ENCODE measurements at places on chromosomes 1 and 21.

DNA sequence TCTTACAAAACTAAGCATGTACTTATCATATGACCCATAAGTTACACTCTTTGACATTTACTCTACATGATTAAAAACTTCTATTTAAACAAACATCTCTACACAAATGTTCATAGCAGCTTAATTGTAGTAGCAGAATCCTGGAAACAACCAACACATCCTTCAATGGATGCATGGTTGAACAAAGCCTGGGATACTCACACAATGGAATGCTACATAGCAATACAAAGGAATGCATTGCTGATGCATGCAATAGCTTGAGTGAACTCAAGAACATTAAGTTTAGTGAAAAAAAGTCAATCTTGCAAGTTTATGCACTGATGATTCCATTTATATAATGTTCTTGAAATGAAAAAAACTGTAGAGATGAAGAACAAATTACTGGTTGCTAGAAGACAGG, 686.9 kb downstream of the LRRIQ3 start:
- no peak for DNase-seq

DNA sequence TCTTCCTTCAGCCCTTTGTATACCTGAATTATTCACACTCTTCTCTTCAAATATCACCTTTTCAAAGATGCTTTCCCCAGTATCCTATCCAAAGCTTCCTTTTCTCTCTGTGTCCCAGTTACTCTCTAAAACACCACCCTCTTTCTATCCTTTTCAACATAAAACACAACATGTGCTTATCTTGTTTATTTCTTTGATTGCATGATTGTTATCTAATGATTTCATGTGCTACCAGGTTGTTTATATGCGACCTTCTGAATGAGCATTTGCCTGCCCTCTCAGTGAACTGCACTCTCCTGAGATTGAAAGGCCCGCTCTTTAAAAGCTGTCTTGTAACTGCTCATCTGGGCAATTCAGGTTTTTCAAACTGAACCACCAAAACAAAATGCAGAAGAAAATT, 97.7 kb upstream of the FGGY start:
- no peak for DNase-seq

DNA sequence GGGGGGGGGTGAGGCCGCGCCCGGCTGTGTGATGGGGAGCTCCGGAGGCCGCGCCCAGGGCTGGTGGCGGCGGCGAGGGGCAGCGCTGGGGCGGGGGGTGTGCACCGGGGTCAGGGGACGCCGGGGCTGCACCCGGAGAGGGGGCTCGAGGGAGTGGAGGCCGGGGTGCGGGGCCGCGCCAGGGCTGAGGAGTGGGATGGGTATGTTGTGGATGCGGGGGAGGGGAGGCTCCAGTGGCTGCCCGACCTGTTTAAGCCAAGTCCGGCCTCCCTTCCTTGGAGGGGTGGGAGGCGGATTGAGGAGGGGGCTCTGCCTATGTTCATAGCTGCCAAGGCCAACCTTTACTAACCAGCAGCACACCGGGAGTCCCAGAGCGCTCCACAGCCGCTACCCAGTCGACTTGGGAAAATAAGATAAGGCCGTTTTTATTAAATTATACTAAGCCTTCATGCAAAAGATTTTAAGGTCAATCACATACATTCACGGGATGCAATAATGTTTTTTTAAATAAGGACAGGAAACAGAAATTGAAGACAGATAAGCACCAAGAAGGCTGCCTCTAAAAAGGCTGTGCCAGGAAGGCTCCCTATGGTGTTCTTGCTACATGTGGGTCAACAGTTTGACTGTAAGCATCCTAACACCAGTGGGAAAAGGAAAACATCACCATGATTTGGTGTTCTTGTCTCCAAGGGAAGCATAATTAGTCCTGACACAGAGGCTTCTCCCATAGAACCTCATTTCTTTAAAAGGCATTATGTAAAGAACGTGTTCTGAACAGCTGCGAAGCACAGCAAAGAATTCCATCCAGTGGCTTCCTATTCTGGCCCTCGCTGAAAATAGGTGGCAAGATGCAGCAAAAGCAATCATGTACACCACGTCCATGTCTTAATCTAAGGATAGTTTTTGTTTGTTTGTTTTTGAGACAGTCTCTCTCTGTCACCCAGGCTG, 626 bp upstream of the HLCS start:
- DNase-seq, result no peak

GRCh38 chr1:231580874-231581273, 45.7 kb upstream of the DISC1 start:
- DNase-seq, result no peak

DNA sequence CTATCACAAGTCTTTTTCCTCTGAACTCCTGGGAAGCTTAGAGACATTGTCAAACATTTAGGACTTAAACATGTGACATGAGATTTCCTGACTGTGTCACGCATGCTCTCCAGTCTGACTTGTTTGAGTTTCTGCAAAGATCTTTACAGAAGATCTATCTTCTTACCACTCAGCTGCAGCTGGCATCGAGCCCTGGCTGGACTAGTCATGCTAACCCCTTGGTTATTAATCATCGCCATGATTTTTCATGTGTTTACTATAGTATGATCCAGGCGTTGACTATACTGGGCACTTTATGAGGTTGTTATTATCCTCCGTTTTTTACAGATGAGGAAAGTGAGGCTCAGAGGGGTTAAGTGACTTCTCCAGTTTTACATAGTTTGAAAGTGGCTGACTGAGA, 18.1 kb upstream of the IRF2BP2 start:
- no peak for DNase-seq

GRCh38 chr1:3184666-3185065, 115.7 kb downstream of the PRDM16 start:
- no peak for DNase-seq

GRCh38 chr21:46150073-46150472, 5.3 kb downstream of the FTCD start:
- DNase-seq, result no peak

DNA sequence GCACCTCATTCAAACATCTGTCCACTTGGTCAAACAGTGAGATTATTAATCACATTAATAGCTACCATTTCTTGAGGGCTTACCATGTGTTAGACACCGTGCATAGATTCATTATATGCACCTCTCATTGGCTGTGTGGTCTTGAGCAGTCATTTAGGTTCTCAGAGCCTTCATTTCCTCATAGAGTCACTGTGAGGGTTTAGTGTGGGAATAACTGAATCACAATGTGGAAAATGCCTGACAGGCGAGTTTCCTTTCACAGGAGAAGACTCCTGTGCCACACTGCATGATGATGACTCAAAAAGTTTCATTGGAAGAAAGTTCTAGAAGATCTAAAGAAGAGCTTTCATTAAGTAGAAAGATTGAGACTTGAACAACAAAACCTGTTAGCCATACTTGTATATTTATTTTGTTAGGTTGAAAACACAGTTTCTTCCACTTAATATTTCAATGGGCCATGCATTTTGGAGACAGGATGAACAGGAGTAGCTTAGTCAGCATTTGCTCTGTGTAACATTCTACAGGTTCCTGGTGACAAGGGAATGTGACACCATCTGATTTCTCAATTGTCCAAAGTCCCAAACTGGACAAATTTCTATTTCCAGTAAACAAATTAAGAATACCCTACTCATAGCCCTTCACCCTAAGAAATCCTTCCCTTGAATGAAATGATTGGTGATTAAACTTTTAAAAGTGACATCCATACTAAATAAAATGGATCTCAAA, 45.7 kb downstream of the FYB2 start:
- DNase-seq, result no peak

DNA sequence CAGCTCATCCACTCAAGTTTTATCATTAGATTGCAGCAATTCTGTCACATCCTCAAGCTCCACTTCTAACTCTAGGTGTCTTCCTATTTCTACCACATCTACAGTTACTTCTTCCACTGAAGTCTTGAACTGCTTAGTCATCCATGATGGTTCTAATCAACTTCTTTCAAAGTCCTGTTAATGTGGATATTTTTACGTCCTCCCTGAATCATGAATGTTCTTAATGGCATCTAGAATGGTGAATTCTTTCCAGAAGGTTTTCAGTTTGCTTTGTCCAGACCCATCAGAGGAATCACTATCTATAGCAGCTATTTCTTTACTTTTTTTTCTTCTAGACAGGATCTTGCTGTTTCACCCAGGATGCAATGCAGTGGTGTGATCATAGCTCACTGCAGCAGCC, 78.0 kb upstream of the RNPC3 start:
- no peak for DNase-seq

DNA sequence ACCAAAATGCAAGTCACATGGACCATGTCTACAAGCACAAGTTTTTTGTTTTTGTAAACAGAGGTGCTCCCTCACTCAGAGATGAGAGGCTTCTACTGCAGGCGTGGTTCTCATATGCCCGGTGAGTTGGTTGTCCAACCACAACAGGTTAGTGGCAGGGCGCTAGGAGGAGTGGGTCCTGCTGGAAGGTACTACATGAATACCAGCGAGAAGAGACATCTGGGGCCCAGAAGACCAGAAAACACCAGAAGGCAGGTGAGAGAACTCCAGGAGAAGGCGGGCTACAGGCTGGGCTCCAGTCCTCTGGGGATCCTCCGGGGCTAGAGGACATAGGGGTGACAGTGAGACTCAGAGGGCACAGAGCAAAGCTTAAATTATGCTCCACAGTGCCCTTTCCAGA, 366.5 kb downstream of the MATN1 start:
- DNase-seq, result no peak

DNA sequence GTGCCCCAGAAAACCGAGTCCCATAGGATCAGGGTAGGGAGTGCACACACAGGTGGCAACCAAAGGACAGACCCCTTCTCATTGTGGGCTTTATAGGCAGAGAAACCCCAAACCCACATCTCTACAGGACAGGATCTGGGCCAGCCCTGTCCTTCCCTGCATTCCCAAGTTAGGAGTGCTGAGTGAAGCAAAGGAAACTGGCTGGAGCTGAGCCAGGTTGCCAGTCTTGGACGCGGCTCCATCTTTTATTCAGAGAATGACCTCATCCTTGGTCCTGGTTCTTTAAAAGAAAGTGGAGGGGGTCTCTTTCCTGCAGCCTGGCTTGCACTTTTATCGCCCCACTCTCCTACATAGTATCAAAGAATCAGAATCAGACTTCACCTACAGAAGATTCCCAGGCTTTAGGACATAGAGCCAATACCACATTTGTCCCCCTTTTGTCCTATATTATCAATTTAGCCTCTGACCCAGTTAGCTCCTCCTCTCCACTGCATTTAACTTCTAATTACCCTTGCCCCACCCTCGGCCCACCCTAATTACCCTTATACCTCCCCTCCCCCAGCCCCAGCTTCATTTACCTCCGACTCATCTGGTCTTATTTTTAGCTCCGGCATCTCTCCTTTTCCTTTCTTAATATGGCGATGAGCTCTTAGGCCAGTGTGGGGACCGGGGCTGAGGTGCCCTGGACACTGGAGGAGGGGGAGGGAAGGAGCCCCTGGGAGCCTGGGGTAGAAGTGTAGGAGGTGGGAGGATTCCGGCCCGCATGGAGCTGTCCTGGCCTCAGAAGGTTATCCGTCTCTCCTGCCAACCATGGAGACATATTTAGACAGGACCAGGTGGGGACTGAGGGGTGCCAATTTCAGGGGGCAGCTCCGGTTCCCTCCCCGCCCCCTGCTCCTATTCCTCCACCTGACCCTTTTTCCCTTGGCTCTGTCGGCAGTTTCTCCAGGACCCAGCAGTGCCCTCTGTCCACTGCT, at the start of gene CASQ1:
CASQ1 (plus strand) TSS at position 927 of the 977 bp plus-strand sequence. CDS start 177 bp downstream, outside the sequence.
- DNase-seq, result no peak

- DNase-seq, result no peak
Observed at GRCh38 chr1:39637361-39637760, 2.1 kb downstream of the HEYL start.

DNA sequence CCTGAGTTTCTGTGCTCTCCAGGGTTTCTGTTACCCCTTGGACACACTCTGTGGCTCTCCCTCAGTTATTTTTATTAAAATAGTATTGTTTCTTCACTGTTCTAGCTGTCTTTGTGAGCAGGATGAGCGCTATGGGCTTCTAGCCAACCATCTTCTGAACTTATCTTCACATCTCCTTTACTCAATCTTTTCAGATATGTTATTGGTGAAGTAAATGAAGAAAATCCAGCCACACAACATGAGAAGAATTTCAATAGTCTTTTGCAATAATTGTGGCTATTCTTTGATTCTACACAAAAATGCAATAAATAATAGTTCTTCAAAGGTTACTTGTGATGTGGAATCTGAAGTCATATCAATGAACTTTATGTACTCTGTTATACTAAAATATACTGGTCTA, 80.3 kb upstream of the CAMK1G start:
- no peak for DNase-seq

DNA sequence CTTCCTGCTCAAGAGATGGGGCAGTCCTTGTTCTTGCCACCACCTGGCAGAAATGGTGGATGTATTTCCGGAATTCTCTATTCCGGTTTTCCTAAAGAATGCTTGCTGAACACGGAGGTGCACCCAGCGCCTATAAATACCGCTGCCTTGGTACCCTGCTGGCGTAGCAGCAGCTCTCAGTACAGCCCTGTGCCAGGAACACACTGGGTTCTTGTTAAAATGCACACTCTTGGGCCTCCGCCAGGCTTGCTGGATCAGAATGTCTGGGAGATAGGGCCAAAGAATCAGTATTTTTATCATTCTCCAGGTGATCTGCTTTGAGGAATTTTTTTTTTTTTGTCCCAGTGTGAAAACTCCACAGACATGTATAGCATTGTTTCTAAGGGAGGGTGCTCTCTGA, 54.2 kb downstream of the IGSF5 start:
- DNase-seq, result no peak

DNA sequence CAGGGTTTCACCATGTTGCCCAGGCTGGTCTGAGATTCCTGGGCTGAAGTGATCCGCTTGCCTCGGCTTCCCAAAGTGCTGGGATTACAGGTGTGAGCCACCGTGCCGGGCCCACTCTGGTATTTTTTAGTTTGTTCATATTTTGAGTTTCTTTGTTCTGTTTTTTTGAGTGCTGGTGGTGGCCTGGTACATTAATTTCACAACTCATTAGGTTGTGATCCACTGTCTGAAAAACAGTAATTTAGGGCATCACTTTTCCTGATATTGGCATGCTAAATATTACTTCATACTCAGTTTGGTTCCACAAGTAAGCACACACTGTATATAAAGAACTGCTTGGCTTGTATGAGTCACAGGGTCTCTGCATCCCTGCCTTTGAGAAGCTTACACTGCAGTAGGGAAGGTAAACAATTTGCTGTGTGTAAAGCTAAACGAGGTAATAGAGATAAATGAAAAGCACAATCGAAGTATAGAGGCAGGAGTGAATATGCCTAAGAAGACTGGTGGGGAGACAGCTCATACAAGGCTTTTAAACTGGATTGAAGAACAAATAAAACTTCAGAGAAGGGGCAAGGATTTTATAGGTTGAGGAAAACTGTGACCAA, 7.7 kb downstream of the SNX27 start:
- DNase-seq, result no peak

DNA sequence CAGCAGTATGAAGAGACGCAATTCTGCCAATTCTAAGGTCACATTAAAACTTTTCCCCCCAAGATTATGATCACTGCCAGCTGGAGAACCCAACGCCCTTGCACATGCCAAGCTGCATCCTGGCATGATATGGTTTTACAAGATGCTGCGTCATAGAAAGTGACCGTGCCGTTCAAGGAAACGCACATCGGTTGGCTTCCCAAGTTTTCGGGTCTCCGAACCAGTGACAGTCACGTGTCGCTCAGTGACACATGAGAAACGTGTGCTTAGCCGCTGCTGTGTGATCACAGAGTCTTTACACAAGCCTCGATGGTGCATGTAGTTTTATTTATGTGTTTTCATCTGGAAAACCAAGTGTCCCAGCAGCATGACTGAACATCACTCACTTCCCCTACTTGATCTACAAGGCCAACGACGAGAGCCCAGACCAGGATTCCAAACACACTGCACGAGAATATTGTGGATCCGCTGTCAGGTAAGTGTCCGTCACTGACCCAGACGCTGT, 7.4 kb downstream of the SMIM1 start:
- DNase-seq, result no peak
